ENCODE measurements at places on chromosomes 5 and 9.
A peak's percentile ranks its signal among the peaks of the same experiment; 100 is the strongest.

DNA sequence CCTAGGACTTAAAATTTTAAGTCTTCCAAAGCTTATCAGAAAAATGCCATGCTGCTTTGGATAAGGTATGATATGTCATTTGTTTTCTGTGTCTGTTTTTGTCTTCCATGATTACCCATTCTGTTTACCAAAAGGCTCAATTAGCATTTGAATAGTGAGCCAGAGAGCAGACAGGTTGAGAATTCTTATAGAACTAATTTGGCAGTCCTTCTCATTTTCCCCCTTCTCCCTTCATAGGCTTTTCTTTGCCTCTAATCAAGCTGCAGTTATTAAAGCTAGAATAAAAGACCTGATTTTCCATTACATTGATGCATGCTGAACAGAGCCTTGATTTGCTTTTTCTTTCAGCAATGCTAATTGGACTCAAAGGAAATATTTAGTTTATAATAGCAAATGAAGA is 993.0 kb downstream of the MAT2B start:
- DNase-seq, result no peak

- DNase-seq, result no peak
These were observed 43.5 kb downstream of the SCAI start for GRCh38 chr9:125099816-125100215.

DNA sequence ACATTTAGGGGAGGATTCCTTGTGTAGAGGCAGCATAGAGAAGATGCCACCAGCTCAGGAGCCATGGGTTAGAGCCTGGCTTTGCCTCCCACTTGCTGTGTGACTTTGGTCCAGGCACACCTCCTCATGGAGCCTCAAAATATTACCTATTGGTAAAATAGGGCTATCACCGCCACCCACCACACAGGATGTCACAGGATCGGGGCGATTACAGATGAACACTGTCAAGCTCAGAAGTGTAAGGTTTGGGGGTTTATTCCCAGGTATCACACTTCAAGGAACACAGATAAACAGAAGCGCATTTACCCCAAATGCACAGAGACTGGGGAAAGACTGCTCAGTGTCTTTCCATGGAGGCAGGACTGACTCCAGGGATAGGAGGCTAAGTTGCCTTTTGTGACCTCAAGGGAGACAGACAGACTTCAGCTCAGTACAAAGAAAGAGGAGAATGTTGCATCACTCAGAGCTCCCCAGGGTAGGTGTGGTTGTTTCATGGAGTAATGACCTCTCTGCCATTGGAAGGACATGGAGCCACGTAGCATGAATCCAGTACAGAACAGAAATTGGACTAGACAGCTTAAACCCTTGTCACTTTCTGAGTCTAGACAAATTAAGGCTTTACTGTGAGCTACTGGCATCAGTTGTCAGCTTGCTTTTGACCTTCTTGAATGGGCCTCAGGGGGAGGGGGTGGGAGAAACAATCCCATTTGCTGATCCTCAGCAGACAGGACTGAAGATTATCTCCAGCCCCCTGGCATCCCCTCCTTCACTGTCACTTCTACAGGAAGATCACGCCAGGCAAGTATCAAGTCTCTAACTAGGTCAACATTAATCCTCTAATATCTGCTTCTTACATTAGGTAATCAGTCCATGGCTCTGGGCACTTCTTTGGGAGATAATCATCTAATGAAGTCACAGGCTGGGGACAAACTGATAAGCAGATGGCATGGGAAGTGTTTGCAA is 6.5 kb downstream of the TRAF1 start:
- no peak for DNase-seq

DNA sequence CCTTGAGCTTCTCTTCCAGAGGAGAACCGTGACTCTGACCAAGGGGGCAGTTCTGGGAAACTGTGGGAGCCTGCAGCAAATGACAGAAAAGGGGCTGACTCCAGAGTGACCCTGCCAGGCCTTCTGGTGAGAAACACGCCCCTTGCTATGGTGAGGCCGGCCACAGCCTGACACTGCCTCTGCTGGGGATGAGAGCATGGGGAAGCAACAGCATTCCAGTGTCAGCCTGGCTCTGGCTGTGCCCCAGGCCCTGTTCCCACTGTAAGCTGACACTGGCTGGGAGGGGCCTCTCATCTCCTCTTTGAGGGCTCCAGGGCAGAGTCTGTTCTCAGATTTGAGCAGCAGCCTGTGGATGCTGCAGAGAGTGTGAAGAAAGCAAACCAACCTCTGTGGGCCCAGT is 180.0 kb upstream of the IL12B start:
- peak; percentile 91 for DNase-seq

DNA sequence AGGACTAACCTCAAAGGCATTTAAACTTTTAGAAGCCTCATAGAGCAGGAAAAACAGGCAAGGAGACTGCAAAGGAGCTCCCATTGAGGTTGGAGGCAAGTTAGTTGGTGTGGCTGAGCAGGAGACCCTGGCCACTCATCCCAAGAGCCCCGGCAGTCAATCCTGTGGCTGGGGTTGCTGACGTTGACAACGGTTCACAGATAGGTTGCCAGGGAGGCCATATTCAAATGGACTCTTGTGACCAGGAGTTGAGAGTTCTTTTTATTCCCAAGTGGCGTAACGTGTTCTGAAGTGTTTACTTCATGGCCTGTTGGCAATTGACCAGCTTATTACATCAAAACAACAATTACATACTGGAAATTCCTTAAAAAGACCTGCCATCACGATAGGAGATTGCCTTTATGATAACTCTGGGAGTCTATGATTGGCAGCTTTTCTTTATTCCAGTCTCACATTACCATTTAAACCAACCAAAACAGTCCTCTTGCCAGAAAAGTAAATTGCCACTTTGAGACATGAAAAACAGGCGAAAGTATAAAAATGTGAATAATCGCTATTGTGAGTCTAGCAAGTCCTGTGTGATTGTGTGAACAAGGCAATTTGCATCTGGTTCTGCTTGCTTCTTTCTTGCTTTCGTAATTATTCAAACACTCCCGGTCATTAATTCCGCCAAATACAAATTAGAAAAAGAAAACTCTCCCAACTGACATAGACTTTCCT is 394.9 kb downstream of the MED10 start:
- no peak for DNase-seq

DNA sequence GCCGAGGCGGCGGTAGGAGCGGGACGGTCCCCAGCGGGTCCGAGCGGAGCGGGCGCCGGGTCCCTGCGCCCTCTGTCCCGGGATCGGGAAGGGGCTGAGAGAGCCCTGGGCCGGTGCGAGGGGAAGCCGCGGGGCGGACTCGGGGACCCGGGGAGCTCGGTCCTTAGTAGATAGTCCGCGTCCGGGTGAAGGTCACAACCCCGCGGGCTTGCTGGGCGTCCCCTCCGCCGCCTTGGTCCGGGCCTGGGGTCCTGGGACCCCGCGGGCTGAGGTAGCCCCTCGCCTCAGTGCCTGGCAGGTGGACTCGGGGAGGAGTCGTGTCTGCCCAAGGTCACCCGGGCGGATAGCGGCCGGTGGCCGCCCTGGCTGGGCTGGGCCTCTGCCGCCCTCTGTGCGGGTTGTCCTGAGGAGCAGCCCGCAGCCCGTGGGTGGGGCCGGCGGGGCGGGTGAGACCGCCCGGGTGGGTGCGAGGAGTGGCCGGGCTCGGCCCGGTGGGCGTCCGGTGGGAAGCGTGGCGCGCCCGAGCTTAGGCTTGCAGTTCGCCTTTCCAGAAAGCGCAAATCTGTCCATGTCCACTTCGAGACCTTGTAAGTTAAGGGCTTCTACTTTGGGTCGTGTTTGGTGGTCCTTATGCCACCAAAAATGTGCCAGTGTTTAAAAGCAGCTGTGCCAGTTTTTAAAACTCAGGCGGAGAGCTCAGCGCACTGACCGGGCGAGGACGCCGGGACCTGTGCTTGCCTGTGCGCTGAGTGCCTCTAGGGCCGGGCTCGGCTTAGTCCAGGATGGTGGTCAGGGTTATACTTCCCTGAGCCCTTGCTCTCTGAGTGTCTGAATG is 554 bp downstream of the SDHA start:
- peak; percentile 28 for DNase-seq

DNA sequence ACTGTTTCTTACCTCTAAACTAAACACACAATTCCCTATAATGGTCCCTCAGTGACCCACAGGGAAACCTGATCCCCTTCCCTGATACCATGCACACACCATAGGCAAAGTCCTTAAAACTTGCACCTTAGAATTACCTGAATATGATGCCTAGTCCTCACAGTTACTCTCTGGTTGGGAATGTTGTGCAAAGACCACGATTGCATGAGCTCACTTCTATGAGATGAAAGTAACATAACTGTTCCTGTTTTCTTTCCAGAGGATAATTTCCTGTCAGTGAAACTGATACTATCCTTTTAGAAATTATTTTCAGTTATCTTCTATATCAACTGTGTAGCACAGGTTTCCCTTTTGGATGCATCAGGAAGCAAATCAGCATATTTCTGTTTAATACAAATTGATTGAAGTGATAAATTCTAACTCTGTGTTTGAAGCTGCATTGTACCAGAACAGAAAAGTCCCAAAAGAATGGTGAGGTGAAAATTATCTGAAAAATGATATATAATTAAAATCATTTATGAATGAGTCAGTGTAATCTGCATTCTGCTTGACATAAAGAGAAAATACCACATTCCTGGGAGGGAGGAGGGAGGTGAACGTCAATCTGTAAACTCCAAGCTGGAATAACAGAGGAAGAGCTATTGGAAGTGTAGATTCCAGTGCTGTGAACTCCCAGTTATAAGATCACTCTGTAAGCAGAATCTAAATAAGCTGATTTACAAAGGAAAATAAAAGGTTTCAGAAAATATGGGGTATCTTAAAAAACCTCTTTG is 51.2 kb upstream of the TNFAIP8 start:
- DNase-seq, result peak; percentile 50

DNA sequence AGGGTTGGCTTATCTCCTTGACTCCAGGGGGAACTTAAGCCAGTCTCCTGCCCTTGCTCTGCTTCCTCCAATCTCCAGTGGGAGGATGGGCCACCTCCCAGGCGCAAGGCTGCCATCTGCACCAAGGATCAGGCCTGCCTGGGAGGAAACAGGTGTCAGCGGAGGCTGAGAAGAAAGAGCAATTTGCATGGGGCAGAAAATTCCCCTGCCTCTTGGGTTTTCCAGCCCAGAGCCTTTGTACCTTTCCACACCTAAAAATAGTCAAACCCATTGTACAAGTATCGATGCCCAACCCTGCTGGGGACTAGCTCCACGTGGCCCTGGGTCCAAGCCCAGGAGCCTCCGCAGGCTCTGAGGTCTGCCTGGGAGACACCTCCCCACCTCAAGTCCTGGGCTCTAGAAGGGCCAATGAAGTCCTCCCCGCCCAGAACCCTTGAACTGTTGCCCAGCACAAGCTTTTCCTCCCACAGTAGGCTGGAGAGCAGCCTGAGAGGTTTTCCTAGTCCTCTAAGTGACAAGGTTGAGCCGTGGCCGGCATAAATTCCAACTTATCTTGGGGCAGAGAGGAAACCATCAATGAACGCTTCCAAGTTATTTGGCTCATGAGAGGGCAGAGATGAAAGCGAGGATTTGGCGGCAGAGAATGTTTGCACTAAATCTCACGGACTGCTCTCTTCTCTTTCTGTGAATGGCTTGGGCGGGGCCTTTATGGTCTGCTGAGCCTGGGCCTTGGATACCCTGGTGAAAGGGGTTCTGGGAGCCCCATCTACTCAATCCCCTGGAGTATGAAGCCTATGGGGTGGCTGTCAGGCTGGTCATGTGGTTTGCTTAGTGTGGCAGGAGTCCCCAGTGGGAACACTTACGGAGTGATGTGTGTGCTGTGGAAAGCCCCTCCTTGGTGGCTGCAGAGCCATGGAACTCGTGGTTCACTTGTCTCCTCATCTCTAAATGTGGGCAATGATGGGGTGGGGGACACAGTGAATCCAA is 15.6 kb downstream of the JADE2 start:
- DNase-seq, result no peak

DNA sequence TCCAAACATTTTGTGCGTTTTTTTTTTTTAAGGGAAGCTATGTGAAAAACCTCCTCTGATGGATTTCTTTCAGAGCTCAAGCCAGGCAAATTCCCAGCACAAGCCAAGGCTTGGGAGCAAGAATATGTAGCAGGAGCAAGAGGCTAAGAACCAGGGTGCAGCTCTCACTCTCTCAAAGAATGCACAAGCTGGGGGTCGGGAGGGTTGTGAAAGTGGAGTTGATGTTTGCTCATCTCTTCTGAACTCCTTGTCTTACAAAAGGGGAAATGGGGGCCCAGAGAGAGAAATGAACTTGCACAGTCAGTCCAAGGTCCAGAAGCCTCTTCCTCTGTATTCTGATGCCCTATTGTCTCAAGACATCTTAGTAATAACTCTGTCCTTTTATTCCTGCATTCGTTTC is 7.7 kb upstream of the TRAF1 start:
- DNase-seq, result no peak

DNA sequence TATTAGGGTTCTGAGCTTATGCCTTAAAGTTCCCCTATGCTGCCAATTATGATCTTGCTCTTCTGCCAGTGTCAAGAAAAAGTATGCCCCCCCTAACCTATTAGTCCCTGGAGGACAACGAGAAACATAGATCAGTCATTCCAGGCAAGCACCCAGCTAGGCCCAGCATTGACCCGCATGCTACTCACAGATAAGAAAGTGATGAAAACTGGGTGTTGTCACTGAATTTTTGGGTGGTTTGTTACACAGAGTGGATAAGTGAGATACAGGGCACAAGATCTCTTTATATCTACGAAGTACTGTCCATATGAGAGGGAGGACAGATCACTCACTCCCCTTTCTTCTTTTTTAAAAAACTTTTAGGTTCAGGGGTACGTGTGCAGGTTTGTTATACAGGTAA is 6.4 kb upstream of the TEX48 start:
- no peak for DNase-seq

DNA sequence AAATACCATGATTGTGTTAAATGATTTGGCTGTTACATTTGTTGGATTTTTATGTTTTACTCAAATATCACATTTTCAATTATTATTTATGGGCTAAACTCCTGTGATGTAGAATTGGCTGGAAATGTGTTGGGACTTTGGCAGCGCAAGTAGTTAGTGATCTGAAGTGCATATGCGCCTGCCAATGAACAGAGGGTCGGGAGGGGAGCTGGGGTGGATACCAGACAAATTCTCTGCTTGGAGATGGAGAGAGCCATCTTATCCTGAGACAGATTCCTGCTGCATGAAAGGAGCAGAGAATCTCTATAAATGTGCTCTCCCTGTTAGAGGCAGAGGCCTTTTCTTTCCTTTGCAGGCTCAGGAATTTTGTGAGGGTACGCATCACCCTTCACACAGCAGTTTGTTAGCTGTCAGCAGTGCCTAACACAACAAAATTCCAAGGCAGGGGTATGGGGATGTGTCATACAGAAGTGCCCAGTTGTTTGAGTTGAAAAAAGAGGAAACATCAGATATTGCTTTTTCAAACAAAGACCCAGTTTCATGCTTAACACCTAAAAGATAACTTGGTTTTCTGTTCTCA is 489.1 kb downstream of the CSNK1G3 start:
- peak; percentile 52 for DNase-seq
